ENCODE measurements at places on chromosomes 11 and 22.

DNA sequence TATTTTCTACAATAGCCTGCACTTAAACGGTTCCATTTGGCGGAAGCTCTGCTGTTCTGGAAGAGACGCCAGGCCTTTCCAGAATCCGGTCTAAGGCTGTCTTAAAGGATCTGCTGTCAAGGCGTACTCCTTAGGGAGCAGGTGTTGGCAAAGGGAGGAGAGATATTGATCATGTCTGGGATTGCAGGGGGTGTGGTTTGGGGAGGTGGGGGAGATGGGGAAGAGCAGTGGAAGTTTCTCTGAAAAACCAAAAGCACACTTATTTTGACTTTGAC, 22.5 kb upstream of the WNT11 start:
- DNase-seq: no peak

GRCh38 chr11:20760811-20761210, 91.4 kb downstream of the NELL1 start:
- DNase-seq: no peak

DNA sequence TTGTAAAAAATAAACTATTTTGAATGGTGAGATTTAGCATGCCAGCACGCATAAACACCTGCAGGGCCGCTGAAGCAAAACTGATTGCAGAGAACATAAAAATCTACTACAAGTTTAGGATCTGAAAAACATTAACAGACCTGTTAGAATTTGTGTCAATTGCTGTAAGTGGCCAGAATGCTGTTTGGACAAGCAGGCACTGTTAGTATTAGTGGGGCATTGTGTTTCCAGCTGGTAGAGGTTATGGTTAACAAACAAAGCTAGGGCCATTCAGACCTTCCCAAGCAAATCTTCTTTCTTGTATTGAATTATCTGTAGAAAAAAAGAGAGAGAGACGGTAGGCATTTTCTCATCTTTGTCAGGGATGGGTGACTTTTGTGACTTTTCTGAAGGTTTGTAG, 57.6 kb upstream of the OLFML1 start:
- no peak for DNase-seq

DNA sequence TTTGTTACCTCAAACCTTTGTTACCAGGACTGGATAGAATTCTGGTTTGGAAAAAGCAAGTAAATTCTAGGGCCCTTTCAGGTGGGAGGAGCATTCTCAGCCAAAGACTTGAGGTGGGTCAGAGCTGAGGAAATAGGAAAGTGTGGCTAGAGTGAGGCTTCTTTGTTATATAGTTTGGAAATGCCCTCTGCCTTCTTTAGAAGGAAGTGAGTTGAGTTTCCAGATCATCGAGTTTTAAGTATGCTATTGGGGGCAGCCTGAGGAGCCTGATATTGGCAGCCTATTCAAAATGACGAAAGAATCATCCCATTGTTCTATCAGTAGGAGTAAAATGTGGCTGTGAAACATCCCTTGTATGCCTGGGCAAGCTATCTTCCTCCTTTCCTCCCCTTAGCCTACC, 134.1 kb downstream of the ARHGAP42 start:
- no peak for DNase-seq
